Activated CD4-positive, alpha-beta T cell treated with anti-CD3 and anti-CD28 coated beads, Interleukin-2, amount 50 U/mL, for 48 hours (primary cell): ENCODE measurements at places on chromosomes 12 and 14.

- no peak for DNase-seq
Measured at GRCh38 chr12:91868054-91868453, 277.6 kb downstream of the BTG1 start.

DNA sequence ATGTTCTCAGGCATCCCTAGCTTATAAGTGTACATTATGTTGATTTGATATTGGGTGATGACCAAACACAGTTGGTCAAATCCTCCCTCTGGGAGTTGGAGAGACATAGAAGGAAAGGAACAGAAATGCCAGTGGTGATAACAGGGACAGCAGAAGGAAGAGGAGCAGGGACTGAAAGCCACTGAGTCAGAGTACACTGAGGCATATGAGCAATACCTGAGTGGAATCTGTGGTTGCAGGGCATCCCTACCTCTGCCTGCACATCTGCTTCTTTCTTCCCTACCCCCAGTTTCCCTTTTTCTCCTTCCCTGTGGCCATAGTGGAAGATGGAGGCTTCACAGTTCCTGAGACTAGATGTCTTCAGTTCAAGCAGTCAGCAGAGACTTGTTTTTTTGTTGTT lies 44.9 kb downstream of the BICD1 start:
- no peak for DNase-seq

- no peak for DNase-seq
Measured at GRCh38 chr14:50452979-50453705, 56.5 kb upstream of the CDKL1 start.

GRCh38 chr12:111741235-111741812 lies 25.4 kb upstream of the ALDH2 start:
- DNase-seq = no peak

- DNase-seq = no peak
Measured at GRCh38 chr12:31259136-31259886, 66.6 kb downstream of the SINHCAF start.

DNA sequence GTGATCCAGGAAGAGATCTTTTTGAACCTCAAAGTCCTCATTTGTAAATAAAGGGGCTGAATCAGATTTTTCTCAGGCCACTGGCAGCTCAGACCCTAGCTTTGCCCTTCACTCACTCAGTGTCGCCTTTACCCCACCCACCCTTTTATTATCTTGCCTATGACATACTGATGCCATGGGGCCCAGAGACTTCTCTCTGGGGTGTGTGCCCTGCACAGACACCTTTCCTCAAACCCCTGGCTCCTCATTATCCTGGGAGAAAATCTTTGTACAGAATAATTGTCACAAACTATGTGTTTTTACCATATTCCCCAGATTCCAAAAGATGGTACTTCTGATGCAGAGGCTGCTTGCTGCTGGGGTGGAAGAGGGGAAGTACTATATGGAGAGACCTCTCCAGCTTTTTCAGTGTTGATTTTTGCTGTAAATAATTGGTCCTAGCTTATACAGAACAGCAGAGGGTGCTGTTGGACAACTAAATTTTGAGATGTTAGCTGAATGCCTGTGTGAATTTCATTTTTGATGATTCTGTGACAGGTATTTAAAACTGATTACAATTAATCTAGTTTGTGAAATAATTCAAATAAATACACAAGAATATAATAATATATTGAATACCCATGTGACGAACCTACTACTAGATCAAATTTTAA lies 53.9 kb upstream of the DCD start:
- DNase-seq = no peak

DNA sequence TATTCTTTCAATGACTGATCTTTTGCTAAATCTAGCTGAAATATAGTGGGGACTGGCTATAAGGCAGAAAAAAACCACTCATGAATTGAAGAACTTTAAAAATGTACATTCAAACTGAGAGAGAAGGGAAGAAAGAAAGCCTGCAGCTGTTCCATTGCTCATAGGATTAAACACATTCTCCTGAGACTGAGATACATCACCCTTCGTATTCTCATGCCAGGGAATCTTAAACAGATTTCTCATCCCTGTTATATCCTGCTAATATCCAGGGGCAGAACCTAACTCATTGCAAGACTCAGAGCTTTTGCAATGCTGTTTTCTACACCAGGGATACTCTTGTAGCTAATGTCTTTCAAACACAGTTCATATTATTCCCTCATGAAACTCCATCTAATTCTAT lies 67.2 kb upstream of the ACSS3 start:
- no peak for DNase-seq

DNA sequence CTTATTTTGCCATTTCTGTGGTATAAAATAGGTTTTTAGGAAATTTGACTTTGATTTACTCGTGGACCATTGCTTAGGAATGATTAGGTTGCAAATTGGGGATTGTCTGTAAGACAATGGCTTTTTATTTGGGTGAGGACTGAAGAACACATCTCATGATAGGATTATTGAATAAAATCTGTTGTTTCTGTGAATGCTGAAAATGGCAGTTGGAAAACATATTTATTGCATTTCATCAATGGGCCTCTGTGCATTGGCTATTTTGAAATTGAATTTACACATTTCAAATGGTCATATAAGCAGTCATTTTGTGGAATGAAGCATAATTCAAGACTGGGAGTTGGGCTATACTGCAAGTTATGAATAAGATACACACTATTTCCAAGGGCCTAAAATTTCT lies 46.0 kb downstream of the FGD4 start:
- DNase-seq = no peak
